ENCODE measurements at places on chromosomes 7 and 10.
A peak's percentile ranks its signal among the peaks of the same experiment; 100 is the strongest.

DNA sequence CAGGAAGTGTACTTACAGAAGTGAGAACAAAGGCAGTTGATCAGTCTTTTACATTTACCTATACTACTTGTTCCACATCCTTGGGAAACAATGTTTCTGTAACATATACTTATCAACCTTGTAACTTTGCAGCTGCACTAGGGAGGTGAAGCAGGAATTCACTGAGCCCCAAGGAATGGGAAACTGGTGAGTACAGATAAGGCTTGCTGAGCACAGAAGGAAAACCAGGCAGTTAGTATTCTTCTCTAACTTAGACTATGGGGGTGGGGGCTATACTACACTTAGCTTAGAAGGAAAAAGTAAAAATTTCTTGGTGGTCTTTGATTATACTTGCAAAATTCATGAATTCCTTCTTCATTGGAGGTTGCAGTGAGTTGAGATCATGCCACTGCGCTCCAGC is 6.9 kb upstream of the ZNF33A start:
- DNase-seq: no peak

DNA sequence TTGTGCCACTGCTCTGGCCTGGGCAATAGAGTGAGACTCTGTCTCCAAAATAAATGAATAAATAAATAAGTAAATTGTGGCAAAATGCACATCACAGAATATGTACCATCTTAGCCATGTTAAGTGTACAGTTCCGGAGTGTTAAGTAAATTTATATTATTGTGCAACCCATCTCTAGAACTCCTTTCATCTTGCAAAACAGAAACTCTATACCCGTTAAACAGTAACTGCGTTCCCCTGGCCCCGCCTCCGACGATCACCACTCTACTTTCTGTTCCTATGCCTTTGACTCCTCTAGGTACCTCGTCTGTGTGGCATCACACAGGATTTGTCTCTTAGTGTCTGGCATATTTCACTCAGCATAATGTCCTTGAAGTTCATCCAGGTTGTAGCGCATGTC is 356.4 kb upstream of the FOXK1 start:
- DNase-seq: no peak

GRCh38 chr10:126905776-126906703 is 812 bp downstream of the DOCK1 start:
- DNase-seq: no peak

DNA sequence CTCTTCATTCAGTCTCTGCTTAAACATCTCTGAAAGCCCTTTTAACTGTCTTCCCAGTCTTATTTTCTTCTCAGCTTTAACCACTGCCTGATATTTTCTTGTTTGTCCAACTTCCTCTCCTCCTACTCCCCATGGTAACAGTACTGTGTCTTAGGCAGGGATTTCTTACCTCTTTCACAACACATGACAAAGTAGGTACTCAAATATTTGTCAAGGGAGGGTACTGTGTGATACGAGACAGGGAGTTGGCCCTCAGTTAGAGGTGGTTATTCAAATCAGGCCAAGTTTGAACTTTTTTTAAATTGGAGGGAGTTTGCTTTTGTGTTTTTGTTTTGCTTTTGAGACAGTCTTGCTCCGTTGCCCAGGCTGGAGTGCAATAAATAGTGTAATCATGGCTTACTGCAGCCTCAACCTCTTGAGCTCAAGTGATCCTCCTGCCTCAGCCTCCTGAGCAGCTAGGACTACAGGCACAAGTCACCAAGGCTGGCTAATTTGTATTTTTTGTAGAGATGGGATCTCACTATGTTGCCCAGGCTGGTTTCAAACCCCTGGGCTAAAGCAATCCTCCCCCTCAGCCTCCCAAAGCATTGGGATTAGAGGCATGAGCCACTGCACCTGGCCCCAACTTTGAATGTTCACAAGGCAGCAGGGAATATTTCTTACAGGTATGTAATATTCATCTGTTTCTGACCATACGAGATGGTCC is 2.5 kb upstream of the KPNA7 start:
- no peak for DNase-seq

- DNase-seq: peak; percentile 53
Observed at GRCh38 chr10:132232023-132232951, 45.5 kb downstream of the DPYSL4 start.

DNA sequence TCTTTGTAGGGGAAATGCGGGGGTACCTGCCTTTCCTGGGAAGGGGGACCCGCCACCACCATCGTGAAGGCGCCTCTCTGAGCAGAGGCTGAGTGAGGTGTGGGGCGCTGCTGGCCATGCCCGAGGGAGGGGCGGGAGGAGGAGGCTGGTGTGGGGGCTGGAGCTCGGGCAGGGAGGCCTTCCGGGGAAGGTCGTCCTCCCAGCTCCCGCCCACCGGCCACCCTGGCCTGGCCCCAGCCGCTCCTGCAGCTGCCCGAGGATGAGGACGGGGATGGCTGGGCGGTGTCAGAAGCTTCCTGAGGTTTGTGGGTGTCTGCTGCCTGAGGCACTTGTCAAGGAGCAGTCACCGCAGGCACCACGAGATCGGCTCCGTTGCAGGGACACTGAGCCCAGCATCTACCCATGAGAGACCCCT is 11.4 kb downstream of the PWWP2B start:
- DNase-seq: no peak

- no peak for DNase-seq
Observed at GRCh38 chr7:155741082-155741481, 71.2 kb downstream of the SHH start.

GRCh38 chr10:33238643-33239042 is 95.8 kb downstream of the NRP1 start:
- no peak for DNase-seq

All from naive B cell (primary cell).